Brain pericyte (primary cell): ENCODE measurements at places on chromosomes 1 and 21.

GRCh38 chr21:18269856-18270255, 25.2 kb downstream of the CHODL start:
- no peak for DNase-seq

- DNase-seq, result no peak
These were observed 824 bp upstream of the KRTAP21-3 start for GRCh38 chr21:30719401-30719800.

GRCh38 chr21:45039317-45040156, 34.8 kb upstream of the ADARB1 start:
- DNase-seq, result no peak

DNA sequence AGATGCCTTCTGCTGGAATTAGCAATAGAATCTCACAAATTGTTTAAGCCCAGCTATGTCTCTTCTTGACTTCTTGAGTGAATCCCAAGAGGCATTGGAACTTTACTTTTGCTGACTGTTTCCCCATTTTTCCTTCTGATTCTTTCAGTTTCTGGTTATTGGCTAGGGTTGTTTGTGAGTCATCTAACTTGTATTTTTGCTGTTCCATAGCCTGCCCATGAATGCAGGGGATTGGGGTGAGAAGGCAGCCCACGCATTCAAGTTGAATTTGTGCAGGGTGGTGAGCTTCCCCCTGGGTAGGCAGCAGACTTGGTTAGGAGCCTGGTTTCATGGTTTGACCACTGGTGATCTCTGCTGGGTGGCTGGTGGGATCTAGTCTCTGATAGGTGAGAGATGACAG, 10.4 kb upstream of the KLF17 start:
- DNase-seq, result no peak

DNA sequence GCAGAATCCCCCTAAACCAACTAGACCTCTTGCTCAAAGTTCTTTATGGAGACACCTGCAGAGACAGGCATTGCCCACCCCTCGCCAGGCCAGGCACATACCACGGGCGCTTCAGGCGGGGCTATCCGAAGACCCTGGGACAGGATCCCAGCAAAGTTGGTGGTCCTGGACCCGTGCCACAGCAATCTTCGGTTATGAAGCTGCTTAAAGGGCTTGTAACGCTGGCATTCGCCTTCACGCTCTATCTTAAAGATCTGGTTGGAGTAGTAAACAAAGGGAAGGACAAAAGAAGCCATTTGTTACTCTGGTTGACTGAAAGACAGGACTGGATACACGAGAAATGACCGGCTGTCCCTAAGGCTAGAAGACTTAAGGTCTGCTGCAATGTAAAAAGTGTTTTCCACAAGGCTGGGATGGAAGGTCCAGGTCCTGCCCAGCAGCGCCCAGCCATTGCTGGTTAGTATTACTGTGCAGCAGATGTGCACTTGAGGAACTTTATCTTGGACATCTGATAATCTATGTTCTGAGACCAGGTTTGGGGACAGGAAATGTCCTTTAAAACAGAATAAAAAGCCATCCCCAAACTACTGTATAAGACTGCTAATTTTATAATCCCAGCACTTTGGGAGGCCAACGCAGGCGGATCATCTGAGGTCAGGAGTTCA, 42.9 kb downstream of the PARP1 start:
- DNase-seq, result no peak

DNA sequence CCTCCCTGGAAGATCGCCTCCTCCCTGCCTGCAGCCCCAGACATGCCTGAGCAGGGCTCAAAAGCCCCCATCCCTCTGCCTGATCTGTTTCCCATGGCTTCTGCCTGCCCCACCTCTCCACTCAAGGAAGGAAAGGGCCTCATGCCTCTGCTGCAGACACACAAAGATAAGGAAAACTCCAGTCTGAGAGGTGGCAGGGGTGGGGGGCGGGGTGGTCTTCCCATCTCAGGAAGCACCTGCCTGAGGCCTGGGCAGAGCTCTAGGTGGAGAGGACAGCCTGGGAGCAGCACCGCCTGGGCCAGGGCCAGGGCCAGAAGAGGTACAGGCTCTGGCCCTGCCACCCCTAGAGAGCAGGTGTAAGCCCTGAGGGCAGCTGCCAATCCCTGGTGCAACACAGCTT, 4.1 kb upstream of the GJB3 start:
- DNase-seq, result no peak

DNA sequence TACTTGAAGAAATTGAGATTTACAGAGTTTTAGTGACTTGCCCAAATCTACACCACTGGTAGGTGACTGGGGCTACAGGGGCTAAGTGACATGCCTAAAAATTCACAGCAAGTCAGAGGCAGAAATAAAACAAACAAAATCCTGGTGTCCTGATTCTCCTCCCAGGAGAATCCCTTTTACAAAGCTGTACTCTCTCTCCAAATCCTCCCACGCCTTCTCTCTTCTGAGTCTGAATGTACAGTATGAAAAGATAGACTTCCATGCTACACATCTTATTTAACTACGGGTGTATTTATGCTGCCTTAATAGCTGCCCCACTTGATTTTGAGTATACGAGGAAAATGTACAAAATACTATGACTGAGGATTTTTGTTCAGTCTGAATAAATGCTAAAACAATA, 65.4 kb downstream of the SGIP1 start:
- no peak for DNase-seq

DNA sequence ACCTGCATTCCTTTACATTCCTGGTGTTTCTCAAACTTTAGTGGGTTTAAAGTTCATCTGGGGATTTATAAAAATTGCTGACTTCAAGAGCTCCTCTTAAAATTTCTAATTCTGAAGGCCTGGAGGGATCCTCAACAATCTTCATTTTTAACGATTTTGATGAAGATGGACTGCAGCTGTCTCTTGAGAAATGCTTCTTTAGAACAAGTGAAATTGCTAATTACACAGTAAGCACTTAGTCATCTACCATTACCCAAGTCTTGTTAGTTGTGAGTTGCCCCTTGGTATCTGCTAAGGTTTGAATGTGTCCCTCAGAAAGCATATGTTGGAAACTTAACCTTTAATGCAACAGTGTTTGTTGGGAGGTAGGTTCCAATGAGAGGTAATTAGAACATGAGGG, 163.7 kb downstream of the LTN1 start:
- DNase-seq, result no peak

GRCh38 chr1:227788271-227789083, 27.0 kb upstream of the PRSS38 start:
- no peak for DNase-seq

DNA sequence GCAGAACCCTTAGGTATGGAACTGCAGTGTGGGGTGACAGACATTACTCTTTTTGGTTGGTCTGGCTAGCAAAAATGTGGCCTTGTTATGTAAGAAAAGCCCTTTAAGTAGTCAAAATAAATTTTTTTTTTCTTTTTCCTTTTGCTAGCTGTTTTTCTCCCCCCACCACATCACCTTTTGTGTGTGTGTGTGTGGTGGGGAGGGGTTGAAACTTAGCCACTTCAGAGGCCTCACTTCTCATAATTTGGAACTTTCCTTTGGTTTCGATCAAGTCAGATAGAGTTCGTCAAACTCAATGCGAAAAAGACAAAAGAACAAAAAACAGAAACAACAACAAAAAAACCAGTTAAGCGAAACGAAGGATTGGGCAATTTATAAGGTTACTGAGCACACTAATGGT, 1.9 kb upstream of the PRMT2 start:
- no peak for DNase-seq

DNA sequence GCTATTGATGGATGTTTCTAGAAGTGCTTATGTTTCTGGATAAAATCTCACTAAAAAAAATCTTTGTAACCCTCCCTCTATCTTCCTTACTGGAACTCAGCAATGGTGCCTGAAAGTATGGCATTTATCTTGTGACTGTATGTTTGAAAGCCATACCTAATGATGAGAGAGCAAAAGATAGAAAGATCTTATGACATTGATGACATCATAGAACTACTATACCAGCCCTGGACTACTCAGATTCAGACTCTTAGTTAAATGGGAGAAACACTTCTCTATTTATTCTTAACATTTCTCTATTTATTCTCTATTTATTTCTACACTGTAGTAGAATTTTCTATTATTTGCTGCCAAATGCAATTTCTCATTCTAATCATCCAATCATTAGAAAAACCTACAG, 32.7 kb upstream of the SYCP1 start:
- no peak for DNase-seq

DNA sequence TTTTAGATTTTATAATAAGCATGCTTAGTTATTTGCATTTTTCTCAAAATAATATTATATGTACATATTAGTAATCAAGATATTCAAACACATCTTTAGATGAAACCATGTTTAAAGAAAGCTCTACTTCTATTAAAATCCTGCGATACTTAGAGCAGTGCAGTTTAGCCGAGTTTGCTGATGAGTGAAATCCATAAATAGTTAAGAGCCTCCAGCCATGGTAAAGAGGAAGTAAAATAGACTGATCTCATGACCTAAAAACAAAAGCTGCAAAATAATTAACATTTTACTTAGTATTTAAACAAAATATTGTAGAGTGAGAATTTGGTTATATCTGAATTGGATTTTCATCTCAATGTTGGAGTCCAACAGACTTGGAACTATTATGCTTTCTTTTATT, 147.4 kb upstream of the NRIP1 start:
- no peak for DNase-seq

DNA sequence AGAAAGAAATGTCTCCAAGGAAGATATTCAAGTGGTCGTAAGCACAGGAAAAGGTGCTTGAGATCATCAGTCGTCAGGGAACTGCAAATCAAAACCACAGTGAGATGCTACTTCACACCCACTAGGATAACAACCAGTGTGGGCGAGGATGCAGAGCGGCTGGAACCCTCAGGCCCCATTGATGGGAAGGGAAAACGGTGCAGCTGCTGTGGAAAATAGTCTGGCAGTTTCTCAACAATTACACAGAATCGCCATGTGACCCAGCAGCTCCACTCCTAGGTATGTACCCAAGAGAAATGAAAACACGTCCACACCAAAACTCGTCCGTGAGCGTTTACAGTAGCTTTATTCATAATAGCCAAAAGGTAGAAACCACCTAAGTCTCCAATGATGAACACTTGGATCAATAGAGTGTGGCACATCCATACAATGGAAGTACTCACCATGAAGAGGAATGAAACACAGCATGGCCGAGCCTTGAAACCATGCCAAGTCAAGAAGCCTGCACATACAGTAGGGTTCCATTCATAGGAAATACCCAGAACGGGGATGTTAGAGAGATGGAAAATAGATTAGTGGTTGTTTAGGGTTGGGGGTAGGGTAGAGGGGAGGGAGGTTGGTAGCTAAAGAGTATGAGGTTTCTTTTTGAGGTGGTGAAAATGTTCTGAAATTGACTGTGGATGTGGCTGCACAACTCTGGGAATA, 6.1 kb downstream of the DFFB start:
- DNase-seq, result no peak

DNA sequence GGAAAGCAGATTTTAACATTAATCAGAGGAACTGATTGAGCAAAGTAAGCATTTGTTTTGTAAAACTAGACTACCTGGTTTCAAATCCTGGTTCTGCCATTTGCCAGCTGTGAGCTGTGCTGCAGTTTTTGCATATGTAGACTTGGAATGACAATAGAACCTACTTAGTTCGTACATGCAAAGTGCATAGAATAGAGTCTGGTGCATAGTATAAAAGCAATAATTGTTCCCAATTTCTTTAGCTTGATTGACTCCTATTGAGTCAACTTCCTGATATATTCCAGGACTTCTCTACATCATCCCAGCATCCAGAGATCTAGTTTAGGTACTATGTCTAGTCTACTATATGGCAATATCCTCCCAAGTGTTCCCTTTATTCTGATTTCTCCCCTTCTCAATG, 144.4 kb upstream of the FGGY start:
- DNase-seq, result no peak

DNA sequence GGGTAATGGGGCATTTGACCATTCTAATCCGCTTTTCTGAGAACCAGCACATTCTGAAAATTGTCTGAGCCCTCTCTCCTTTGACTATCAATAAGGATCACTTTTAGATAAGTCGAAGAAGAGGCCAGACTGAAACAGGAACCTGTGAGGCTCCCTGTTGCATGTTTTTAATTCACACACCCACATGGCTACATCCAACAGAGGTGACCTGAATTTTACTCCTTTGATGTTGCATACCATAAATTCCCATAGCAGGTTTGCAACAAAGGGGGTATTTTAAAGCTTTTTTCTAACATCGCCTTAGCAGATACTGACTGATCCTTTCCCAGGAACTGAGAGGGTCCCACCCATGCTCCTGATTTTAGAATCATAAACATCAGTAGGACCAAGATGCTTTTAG, 450.8 kb downstream of the USP25 start:
- DNase-seq, result no peak

DNA sequence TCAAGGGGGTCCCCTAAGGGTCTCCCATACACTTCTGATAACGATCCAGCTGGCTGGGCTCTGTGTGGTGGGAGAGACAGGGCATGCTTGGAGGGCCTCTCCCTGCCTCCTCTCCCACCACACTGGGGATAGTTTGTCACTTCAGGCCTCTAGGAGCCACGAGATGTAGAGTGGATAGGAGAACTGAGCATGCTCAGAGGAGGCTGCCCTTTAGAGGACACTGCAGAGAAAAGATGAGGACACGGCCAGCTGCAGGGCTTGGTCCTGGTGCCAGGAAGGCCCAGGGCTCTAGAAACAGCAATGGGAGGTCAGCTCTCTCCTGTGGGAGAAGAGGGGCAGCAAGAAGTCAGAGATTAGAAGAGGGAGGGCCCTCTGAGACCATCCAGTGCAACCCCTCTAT, 25.7 kb downstream of the SLC9A1 start:
- no peak for DNase-seq

DNA sequence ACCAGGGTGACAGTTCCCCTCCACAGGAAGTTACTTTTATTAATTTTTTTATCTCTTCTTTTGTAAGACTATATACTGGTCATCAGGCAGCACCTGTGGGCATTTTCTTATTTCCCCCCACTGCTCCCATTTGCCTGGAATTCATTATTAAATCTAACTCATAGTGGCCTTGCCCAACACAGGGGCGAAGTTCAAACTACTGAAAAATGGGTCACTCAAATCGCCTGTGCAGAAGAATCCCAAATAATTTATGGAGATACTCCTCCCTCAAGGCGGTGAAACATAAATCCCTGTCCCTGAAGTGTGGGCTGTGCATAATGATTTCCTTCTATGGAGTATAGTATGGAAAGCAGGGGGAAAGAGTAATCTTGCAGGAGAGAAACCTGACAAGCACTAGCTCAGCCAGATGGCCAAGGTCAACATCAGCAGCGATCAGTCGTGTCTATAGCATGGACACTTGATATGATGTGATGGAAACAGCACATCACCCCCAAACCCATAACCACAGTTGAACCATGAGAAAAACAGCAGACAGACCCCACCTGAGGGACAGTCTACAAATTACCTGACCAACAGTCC, 7.9 kb downstream of the CAMK2N1 start:
- DNase-seq, result no peak

DNA sequence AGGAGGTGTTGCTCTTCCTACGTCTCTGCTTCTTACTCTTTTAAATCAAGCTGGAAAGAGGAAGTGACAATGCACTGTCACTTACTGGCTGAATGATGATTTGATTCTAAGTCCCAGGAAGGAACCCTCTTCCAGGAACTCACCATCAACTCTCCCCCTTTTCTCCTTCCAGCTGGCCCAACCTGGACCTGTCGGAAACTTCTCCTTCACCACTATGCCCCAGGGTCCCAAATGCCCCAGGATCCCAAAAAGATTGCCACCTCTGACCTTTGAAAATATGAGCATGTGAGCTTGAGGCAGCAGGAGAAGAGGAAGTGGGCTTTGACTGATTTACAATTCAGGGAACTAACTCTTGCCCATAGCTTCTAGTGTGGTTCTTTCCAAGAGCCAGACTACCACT, 5.3 kb upstream of the ADAMTS5 start:
- no peak for DNase-seq
